ENCODE measurements at places on chromosomes 3 and 15.

- no peak for DNase-seq
These were observed 55.3 kb downstream of the LINGO1 start for GRCh38 chr15:77577366-77577950.

DNA sequence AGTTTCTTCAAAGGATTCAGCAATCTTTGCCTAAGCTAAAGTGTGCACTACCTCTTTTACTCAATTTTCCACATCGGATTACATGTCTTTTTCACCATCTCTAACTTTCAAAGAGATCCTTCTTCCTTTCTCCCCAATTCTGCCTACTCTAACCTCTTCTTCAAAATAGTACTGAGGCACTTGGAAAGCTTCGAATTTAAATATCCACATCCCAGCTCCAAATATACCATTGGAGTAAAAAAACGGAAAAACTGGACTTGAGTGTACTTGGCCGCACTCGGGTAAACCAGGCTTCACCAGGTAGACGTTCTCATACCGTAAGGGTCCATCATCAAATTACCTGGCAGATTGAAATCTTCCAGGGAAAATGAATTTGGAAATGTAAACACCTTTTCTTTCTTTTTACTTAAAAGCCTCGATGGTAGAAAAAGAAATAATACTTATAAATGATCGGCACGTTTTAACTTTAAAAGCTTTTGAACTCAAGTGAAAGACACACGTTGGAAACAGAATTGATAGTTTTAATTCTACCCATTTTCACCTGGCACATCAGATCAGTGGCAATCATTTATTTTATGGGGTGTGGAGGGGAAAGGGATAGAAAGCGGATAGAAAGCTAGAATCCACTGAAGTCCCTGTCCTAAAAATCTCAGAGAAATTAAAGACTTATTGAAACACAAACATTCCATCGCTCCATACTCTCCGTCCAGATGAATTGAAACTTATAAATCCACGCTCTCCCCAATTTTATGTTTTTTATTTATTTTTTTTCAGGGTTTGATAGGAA lies 8.2 kb upstream of the MEIS2 start:
- no peak for DNase-seq

- no peak for DNase-seq
These were observed 101.1 kb upstream of the CCNL1 start for GRCh38 chr3:157261000-157261399.

DNA sequence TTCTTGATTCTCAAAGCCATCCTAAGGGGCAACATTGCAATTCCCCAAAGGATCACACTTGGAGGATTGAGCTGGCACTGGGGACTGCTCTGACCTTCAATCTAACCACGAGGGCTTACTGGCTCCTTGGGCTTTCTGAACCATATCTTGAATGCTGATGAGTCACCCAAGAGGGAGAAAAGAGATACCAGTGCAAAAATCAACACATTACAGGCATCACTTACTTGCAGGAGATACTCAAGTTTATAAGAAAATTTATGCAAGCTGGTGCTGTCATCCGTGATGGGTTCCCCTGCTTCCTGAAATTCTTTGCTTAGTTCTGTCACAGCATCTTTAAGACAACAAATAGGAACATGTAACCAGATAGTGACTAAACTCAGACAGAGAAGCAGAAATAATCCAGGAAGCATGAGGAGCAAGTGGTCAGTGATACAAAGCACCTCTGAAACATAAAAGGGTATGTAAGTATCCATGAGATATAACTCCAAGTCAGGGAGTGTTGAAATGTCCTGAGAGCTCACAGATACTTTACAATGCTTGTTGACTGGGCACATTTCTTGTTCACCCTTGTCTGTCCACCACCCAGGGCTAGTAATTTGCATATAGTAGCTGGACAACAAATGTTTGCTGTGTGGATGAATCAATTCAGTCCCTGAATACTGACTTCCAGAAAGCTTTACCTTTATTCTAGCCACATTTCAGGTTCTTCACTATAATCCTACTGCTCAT lies 14.1 kb downstream of the FYCO1 start:
- DNase-seq: no peak

Measured in SK-N-MC (cell line).